Cortex of kidney (tissue), 1 donor: ENCODE measurements at places on chromosomes 6 and 20.

DNA sequence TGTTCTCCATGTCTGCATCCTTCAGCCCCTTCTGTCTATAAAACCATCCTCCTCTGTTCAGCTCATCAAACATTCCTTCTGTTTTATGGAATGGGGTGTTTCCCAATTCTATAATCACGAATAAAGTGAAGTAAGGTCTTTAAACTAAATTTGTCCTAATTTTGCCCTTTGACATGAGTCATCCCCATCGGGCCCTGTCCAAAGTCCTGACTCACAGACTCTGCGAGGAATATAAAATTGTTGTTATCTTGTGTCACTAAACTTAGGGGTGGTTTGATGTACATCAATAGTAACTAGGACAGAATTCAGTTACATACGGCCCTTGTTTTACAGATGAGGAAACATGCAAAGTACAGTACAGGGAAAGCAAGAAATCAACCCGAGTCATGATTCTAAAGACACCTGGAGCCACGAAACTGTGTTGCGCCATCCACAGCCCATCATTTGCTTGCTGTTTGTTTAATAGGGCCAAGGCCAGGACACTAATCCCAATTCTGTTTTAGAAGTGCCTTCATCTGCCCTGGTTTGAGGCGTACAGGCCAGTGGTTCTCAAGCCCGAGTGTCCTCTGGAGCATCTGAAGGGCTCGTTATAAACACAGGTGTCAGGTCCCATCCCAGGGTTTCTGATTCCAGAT, 2.8 kb downstream of the ACSS1 start:
- DNase-seq: no peak

DNA sequence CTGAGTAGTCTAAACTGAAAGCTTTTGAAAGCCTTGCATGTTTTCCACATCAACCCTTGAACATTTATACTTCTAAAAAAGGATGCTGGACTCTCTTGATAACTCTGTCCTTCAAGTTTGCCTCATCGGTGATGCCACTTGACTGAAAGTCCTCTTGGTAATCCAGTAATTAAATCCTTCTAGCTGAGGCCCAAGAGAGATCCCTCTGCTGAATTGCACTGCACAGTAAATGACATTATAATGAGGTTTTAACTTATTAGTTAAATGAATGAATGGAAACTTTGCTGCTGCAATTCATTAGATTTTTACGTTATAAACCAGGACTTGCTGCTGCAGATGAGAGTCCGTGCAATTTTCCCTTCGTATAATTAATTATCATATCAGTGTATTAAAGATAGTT, 363.9 kb upstream of the FLRT3 start:
- no peak for DNase-seq

GRCh38 chr6:125219361-125219895, 65.9 kb downstream of the TPD52L1 start:
- no peak for DNase-seq

- no peak for DNase-seq
Observed at GRCh38 chr20:59718751-59719150, 114.4 kb downstream of the PHACTR3 start.

- DNase-seq: no peak
Observed at GRCh38 chr6:166950443-166950821, 5.9 kb downstream of the RNASET2 start.

GRCh38 chr6:107622269-107622668, 132.4 kb downstream of the SOBP start:
- no peak for DNase-seq

DNA sequence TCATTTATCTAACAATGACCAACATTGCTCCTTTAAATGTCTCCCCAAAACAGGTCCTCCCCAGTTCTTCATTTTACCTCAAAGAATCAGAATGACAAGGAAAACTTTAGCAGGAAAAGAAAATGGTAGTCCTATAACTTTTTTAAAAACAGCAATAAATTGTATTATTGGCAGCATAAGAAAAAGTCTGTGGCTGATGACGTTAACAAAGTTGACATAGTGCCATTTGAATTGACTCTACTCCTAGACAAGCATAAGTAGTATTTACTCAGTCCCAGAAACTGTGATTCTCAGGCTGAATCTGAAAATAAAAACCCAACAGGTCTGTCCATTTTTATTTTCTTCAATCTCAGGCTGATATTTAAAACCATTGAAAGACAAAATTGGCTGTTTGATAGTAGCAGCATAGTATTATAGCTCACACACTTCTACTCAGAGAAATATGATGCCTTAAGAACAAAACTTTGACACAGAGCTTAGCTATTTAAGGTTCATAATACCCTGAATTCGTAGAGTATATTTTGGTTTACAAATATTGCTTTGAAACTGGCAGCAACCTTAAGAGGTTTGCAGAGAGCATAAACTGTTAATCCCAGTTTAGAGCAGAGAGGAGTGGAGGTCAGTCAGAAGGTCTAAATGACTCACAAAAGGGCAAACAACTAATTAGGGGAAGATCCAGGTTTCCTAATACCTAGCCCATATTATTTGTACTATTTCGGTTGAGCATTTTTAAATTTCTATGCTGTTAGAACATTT, 35.0 kb upstream of the TENT5A start:
- no peak for DNase-seq

DNA sequence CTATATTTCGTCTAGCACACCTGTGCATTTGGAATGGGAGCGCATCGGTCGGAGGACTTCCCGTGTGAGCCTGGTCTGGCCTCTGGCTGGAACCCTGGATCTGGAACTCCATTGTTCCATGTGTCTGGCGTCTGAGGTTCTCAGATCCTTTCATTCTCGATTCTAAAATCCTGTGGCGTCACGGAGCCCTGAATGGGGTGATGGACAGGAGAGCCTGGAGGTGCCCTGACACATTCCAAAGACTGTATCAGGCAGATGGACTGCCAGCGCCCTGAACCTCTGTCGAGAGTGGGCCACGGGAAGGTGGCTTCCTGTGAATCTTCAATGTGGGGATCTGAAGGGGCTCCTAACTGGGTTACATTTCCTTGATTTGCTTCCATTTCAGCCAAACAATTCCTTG, 20.6 kb downstream of the MYH7B start:
- DNase-seq: no peak

DNA sequence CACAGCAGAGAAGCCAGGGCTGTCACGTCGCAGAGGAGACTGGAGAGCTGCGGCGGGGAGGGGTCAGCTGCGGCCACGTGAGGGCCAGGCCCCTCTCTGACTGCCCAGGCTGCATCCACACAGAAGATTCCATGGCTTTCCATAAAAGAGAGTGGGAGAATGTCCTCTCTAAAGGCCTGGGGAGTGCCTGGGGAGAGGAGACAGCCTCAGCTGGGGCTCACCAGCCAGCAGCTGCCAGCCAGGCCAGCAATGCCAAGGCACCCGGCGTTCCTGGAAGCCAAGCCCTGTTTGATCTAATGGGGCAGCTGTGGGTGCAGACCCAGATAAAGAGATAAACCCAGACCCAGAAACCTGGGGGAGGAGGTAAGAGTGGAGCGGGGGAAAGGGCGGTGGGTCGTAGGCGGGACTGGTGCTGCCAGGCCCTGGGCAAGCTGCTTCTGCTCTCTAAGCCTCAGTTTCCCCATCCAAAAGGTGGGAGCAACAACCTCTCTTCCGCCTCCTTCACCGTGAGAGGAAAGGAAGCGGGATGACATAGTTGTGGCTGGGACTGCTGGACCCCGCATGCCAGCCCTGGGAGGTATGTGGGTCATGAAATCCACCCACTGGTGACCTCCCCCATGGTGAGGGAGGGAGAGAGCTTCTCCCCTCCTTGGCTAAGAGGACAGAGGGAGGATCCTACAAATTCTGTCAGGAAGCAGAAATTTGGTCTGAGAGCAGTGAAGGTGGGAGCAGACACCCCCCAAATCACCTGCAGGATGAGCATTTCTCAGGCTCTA, 3.1 kb upstream of the OSBPL2 start:
- no peak for DNase-seq

GRCh38 chr6:44289726-44290260, 19.5 kb downstream of the TMEM151B start:
- no peak for DNase-seq

GRCh38 chr6:75143191-75143590, 62.7 kb downstream of the COL12A1 start:
- DNase-seq: no peak

- peak; percentile 9 for DNase-seq
Observed at GRCh38 chr6:16238057-16238962, at the start of gene GMPR. TSS of gene GMPR (plus strand) at chr6:16238587. CDS start at chr6:16238694, 107 bp downstream.

- no peak for DNase-seq
Observed at GRCh38 chr6:33160728-33161344, 31.4 kb downstream of the COL11A2 start.

GRCh38 chr6:7264041-7264440, 49.0 kb downstream of the SSR1 start:
- no peak for DNase-seq

- no peak for DNase-seq
Observed at GRCh38 chr20:58384821-58385220, 4.2 kb upstream of the VAPB start.

DNA sequence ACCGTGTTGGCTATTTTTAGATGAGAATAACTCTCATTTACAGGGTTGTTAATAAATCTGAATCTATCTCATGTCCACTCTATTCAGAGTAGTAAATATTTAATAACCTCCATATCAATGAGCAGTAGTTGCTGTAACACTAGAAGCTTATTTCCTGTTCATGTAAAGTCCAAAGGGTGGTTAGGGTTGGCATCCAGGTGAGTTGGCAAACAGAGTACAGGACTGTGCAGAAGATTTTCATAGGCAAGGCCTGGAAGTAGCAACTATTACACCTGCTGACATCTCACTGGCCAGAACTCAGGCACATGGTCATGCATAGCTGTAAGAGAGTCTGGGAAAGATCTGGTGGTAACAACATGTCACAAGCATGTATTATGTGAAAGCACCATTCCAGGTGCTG, 147.5 kb downstream of the PHF3 start:
- DNase-seq: no peak

DNA sequence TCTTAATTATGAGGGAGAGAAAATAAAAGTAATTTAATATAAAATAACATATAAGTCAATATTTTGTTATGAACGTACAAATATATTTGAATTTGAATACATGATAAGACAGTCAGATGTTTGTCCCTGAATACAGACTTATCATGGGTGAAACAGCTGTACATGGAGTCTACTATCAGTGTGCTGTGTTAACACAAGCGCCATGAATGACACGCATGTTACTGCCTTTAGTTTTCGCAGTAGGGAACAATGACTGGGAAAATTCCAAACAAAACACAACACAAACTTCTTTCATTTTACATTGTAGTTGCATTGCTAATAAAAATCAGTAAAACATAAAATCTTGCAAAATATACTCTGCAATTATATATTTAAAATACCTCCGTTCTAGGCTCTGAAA, 108.6 kb downstream of the FBXO5 start:
- no peak for DNase-seq

GRCh38 chr6:106792536-106793236, 163.3 kb downstream of the QRSL1 start:
- no peak for DNase-seq

GRCh38 chr20:7137395-7138151, 370.1 kb downstream of the BMP2 start:
- DNase-seq: no peak

DNA sequence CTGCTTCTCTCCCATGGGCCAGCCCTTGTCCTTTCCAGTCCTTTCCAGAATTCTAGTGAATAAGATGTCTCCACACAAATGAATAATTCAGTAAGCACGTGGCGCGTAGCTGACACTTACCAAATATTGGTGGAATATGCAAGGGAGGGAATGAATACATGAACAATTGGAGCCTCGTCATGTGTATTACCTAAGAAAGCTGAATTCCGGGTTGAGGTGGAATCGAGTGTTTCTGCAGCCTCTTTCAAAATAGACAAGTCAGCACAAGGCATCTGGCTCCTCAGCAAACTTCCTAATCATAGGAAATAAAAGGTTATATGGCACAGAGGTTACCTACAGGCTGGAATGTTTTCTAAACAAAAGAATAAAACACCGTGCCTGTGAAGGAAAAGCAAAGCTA, 47.0 kb upstream of the NT5E start:
- DNase-seq: no peak

DNA sequence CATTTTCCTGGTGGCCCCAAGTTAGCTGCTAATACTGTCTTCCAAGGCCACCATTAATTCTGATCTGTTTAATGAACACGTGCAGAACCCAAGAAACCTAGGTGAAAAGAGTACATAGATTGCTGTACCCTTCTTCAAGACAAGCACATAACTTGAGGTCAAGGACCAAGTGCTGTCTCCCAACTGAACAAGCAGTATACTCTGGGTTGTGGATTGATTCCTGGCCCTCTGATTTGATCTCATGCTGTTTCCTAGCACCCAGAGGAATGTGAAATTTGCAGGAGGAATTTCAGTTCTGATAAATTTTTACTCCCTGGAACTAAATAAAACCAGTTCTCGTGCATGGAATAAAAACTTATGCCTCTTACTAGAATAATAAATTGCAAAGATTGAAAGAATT, 75.6 kb downstream of the MTFR2 start:
- DNase-seq: no peak

DNA sequence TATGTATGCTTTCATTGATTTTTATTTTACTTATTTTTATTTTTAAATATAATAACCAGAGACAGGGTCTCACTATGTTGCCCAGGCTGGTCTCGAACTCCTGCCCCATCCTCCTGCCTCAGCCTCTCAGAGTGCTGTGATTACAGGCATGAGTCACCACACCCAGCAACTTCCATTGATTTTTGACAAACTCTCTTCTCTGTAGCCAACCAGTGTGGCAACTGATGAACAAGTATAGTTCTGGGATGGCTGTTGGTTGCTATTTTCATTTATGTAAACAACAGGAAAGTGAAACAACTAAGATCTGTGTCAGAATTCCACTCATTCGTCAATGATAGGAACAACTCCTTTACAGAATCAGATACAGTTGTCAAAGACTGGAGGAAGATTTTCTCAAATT, 356.7 kb upstream of the JARID2 start:
- no peak for DNase-seq

DNA sequence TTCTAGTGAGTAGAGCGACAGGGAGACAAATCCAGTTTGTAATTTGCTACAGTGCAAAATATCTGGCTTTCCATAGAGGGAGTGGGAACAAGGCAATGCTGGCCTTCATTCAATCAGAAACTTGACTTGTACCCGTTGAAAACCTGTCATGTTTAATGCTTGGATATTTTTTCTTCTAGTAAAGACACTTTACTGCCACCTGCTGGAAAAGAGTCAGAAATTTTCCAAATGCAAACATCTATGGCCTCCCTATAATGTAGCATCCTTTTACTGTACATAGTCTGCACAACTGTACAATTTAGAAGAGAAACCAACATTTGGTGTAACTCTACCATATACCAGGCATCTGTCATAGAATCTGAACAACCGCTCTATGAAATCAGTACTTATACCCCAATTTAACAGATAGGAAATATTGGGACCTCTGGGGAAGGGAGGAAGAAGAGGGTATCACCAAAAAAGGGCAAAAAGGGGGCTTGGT, 16.7 kb upstream of the TBC1D20 start:
- DNase-seq: no peak

- no peak for DNase-seq
Observed at GRCh38 chr6:15627821-15628220, 35.0 kb downstream of the DTNBP1 start.

GRCh38 chr6:21294144-21294543, 299.4 kb upstream of the SOX4 start:
- DNase-seq: no peak

GRCh38 chr6:52526634-52527033, 50.2 kb downstream of the TRAM2 start:
- no peak for DNase-seq
